ENCODE measurements at places on chromosomes 4 and X.

- no peak for DNase-seq
Measured at GRCh38 chrX:133868682-133869081, 116.7 kb downstream of the GPC3 start.

GRCh38 chrX:53317365-53318069 lies 36.1 kb upstream of the IQSEC2 start:
- peak; percentile 51 for DNase-seq

GRCh38 chr4:84085986-84086385 lies 413.1 kb downstream of the NKX6-1 start:
- no peak for DNase-seq

GRCh38 chrX:129980540-129981199 lies 1.8 kb upstream of the BCORL1 start:
- no peak for DNase-seq

DNA sequence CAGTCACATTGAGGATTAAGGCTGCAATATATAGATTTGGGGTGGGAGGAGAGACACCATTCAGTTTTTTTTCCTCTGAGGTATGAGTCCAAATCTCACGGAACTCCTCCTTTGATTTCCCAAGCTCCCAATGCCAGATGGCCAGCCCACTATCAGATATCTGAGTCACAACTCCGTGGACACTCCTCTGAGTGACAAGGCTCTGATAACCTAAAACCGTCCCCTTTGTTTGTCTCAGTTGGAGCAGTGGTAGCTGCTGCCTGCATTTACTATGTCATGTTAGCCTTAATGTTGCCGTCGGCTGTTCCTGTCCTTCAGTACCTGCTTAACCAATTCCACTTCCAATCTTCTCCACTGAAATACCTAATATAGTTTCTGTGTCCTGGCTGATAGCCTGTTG lies 107.3 kb downstream of the DTHD1 start:
- DNase-seq, result no peak

GRCh38 chr4:144171697-144172096 lies 31.2 kb upstream of the GYPA start:
- no peak for DNase-seq

DNA sequence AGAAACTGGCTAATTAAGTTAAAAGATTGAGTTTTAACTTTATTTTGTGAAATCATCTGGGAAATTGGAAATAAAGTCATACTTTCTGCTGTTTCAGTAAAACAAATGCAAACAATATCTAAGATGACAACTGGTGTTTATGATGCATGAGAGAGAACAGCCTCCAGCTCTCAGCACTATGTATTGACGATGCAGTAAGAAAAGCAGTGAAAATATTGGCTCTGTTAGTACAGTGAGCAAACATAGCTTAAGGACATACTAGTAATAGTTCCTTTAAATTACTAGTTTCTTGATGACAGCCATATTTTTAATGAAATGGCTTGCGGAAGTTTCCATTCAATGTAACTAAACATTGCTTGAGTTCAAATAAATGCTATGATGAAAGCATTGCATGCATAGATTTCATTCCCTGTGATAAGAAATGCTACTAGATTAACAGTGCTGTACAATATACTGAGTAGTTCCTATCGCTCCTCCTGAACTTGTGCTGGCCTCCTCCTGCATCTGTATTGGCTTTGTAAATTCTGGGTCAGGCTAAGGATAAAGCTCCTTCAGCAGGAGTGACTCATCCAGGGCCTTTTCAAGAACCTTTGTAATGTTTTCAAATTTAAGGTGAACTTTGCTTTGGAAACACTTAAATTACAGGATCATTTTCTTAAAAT lies 11.6 kb downstream of the ARHGAP24 start:
- no peak for DNase-seq

Data from naive thymus-derived CD4-positive, alpha-beta T cell (primary cell).